ENCODE measurements at places on chromosomes 3 and 15. TPM values are rescaled to one million over a fixed set of nuclear protein-coding genes. Genes with fewer than 3 reads are reported as not detected.
A peak's percentile ranks its signal among the peaks of the same experiment; 100 is the strongest.

B3GNT5 gene
- total RNA-seq, result 42.0 TPM

AAGAB gene
- total RNA-seq, result 23.6 TPM

GOLGA8R gene
- 2.5 TPM for total RNA-seq

ACKR2 gene
- 12.4 TPM for total RNA-seq

ZNF860 gene
- 0.12 TPM for total RNA-seq

ZNF502 gene
- 7.1 TPM for total RNA-seq

MCF2L2 gene
- under 0.01 TPM for total RNA-seq

XCR1 gene
- not detected for total RNA-seq

FAM3D gene
- total RNA-seq, result not detected

PLA2G4E gene
- 0.12 TPM for total RNA-seq

GHRL gene
- total RNA-seq, result not detected

GOLGA6B gene
- not detected for total RNA-seq

DTX3L gene
- 60.2 TPM for total RNA-seq

DNA sequence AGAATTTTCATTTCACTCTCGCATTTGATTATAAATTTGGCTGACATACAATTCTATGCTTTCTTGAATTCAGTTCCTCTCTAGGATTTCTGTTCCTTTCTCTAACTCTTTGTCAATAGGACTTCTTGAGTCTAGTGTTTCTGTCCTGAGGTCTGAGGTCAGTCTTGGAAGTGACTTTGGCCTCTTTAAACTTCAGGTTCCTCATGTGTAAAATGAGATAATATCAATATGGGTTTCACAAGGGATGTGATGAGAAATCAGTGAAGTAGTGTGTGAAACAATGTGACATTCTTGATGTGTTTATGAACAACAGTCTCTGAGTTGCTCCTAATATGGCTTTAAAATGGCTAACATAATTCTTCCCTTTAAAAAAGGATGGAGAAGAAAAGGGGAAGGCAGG, 92.2 kb downstream of the SV2B start:
- no peak for DNase-seq

- DNase-seq, result no peak
Observed at GRCh38 chr3:194139071-194139813, 3.3 kb downstream of the HES1 start.

GRCh38 chr3:23653647-23654525, 151.9 kb upstream of the UBE2E1 start:
- no peak for DNase-seq

DNA sequence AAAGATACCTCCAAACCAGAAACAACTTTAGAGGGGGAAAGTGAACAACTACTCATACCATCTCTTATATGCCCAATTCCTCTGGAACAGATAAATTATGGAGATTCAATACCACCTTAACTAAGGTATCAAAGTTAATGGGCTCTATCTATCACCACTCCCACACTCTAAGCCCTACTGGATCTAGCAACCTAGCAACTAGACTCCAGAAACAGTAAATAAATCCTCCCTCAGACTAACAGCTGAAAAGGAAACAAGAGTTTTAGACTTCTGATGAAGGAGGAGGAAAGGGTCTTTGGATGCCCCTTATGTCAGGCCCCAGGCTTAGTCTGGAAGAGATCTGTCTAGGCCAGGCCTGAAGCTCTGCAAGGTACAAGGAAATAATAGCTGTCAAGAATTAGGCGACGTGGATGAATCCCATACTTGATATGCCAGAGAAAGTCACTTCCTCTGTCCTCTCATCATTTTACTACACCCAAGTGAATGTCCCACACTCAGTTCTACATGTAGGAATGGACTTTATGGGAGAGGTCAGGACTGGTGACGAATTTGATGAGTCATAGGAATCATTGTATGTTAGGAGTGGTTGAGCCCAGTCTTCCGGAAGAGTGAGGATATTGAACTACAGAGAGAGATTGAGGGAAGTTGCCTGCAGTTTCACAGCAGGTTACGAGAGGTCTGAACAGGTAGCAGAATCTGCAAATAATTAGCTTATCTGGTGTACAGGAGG, 113.8 kb downstream of the AKAP13 start:
- DNase-seq, result no peak

DNA sequence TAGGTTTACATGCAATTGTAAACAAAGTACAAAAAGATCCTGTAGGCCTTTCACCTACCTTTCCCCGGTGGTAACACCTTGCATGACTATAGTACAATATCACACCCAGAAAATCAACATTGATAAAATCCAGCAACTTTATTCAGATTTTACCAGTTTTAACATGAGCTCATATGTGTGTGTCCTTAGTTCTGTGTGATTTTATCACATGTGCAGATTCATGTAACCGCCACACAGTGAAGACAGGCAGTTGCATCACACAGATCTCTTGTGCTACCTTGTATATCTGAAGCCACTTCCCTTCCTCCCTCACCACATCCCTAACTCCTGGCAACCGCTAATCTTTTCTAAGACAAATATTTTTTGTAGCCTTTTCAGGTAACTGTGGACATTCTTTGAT, 183.5 kb upstream of the C2CD4B start:
- no peak for DNase-seq

- no peak for DNase-seq
Observed at GRCh38 chr15:74408385-74408784, 25.4 kb downstream of the SEMA7A start.

DNA sequence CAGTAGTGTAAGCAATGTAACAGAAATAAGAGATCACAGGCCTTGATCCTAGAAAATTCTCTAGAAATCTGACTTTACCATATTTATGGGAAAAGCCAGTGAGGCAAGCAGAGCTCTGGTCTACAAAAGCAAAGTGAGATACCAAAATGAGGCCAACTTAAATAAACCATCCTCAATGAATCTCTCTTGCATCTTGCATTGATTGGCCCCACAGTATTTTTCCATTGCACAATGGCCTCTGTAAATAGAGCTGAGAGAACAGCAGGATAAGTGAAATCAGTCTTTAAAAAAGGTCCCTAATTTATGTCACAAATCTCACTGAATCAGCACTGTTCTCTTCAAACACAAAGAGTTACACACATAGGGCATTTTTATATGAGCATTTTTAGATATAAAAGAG, 8.9 kb downstream of the CFAP20DC start:
- DNase-seq, result no peak

- DNase-seq, result no peak
Observed at GRCh38 chr3:175433026-175433674, 574.0 kb downstream of the NAALADL2 start.

- no peak for DNase-seq
Observed at GRCh38 chr15:36210426-36210825, 369.0 kb upstream of the CDIN1 start.

GRCh38 chr3:156291272-156292123, 171.1 kb downstream of the KCNAB1 start:
- no peak for DNase-seq

DNA sequence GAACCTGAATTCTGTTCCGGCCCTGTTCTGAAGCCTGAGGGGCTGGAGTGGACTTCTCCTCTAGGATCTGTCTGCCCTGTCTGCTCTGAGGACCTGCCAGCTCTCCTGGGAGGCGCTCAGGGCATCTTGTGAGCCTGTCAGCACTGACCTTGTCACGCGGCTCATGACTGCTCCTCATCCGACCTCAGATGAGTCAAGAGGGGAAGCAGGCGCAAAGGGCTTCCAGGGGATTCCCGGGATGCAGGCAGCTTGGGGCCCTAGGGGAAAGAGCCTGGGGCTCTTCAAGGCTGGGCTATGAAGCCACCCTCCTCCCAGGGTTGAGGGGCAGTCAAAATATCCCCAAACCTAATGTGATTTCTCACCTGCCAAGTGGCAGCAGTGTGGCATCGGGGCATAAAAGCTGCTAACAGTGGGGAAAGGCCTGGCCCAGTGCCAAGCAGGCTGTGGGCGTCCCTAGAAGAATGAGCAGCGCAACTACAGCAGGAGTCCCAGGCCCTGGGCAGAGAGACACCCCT, 27.6 kb upstream of the ANKDD1A start:
- DNase-seq, result peak; percentile 63

- DNase-seq, result no peak
Observed at GRCh38 chr3:33211444-33211843, 7.2 kb downstream of the SUSD5 start.

DNA sequence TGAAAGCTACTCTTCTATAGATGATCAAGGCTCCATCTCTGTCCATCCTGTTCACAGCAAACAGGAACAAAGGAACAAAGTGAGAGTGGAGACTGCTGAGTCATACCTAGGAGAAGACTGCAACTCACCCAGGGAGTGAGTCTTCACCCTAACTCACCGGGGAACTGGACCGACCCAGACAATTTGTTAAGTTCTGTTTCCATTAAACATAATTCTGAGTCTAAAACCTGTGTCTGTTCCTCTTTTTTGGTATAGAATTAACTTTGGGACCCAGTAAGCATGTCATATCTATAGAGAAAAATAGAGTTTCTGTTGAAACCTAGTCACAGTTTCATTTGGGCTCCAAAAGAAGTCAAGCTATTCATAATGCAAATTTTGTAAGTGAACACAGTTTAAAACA, 21.6 kb downstream of the CCDC80 start:
- no peak for DNase-seq

GRCh38 chr15:73700041-73700842, 16.1 kb downstream of the CD276 start:
- peak; percentile 64 for DNase-seq

DNA sequence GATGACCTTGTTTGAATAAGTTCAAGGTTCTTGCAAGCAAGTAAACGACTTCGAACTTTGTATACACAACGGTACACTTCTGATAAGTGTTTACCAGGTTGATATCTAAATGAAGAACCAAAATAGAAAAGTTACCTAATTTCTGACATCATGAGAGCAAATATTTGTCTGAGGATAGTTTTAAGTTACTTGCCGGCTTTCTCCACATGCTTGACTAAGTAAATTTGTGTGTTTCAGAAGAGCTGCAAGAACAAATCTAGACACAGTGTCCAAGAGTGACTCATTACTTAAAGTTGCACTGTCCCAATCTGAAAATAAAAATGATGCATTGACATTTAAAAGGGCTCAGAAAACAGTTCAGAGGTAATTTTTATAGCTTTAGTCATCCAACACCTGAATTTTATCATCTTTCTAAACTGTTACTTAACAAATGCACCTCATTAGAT, 115.1 kb downstream of the HERC1 start:
- DNase-seq, result no peak

GRCh38 chr3:19147905-19148767, at the start of gene KCNH8:
TSS of gene KCNH8 (plus strand) at chr3:19148510. CDS start at chr3:19148720, 210 bp downstream.
- no peak for DNase-seq

DNA sequence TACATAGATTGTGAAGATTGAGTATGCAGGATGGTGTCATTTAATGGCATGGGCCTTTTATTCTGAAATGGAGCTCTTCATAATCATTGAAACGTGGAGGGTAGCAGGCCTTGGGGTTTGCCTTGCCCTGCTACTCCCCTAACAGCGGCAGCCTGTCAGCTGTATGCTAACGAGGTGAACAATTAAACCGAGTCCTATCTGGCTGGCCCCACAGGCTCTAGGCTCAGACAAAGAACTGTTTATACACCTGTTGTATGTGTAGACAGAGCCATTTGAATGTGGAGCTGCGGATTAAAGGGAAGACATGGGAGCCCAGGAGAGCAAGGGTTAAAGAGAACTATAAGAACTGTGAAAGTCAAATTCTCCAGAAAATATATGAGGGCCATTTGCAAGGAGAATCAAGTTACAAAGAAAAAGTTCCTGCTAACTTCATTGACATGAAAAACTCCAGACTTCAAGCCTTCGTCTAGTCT, 116.7 kb upstream of the CGNL1 start:
- no peak for DNase-seq

GRCh38 chr3:12193485-12194165, 34.9 kb upstream of the TIMP4 start:
- DNase-seq, result no peak

DNA sequence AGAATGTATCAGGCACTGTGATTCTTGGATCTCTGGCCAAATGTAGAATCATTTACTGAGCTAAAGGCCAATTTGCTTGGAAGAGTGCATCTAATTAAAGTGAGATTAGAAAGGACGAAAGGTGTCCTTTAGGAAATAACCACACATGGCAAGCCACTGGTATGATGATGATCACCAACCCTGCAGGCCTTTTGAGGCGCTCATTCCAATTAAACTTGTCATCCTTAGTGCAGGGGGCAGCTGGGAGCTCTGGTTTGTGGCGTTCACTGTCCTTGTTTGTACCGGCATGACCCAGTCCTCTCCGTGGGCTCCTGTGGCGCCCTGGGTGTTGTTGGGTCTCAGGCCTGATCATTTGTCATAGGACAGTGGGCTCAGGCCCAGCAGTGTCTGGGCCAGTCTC, 11.0 kb downstream of the LIMD1 start:
- DNase-seq, result no peak

GRCh38 chr3:21839592-21839991, 88.6 kb upstream of the ZNF385D start:
- no peak for DNase-seq

DNA sequence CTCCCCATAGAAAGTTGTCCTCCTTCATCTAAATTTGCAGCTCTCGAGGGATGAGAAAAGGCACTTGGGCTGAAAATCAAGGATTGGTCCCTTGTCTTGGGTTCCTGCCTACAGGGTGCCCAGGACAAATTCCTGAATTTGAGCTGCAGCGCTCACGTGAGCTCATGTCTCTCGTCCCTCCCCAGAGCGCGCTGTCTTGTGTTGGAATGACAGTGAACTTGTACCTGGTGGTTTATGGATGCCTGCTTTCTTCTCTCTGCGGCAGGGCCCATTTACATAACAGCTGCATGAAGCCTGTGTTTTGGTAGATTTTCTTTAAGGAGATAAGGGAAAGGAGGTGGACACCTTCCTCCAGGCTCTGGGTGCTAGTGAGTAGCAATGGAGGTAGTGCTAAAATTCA, 4.3 kb downstream of the RYR3 start:
- no peak for DNase-seq

- DNase-seq, result no peak
Observed at GRCh38 chr15:88920186-88920891, 7.2 kb upstream of the MFGE8 start.

GRCh38 chr3:58429657-58430056, 4.0 kb downstream of the PDHB start:
- DNase-seq, result no peak

DNA sequence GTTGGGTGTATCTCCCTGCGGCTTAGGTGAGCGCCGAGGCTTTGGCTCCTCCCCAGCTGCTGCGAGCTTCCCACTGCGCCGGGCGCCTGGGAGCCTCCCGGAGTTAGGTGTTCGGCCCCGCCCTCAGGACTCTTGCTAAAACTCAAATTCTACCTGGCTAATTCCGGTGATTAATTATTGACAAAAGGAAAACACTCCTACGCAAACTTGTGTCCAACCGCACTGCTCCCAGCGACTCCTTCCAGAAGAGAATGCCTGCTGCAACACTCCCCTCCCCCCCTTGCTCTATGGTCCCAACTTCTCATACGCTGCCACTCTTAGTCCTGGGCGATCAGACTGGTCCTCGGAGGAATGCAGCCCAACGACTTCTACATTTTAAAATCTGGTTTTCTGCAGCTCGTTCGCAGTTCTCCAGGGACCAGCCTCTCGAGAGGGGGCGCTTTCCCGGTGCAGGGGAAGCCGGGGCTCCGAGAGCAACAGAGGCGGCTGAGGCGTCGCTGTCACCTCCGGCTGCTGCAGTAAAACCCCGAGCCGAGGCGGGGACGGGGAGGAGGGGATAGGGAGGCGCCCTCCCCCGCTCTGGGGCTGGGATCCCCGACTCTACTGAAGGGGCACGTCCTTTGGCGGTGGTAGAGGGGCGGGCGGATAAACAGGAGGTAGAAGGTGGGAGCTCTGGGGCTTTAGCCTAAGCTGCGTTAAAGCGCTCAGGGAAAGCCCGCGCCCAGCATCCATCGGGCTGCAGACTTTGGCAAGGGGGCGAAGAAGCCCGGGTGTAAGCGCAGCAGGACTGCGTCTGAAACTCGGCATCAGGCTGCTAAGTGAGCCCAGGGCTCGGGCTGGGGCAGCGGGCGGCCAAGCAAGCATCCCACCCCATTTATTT, at the start of gene SPTSSB:
Gene SPTSSB, minus strand, starts transcription at position 77 of the 880 bp plus-strand sequence. CDS start 25,194 bp downstream, outside the sequence.
- DNase-seq, result no peak

Measured in omental fat pad (tissue), 4 donors.